ENCODE measurements at places on chromosomes 12 and 14.

DNA sequence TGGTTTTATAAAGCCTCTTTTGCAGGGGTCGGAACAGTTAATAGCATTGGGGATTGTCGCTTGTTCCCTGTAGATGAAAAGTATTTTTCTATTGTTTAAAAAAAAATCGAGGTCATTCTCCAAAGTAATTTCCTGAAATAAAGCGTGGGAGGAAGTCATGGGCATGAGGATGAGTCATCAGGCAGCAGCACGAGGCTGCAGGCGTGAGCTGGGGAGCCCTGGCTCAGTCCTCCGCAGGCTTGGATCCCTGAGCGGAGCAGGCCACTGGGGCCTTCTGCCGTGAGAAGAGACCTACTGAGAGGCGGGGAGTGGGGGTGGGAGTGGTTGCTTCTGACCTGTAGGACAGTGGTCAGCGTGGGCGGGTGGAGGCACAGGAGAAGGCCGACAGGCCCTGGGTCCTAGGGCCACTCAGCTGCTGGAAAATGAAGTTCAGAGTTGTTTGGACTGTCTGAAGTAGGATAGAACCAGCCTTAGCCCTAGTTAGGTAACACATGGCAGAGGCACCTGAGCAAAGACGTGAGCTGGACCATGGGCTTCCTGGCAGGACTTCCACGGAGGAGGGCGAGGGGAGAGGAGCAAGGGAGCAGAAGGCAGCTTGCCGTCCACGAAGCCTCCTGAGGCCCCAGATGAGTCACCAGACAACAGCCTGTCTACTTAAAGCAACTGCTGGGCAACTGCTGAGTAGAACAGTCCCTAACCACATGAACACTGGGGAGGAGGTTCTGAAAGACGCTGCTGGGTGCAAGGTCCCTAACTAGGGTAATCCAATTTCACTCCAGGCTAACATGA, 21.1 kb upstream of the LGALS3 start:
- DNase-seq: no peak

DNA sequence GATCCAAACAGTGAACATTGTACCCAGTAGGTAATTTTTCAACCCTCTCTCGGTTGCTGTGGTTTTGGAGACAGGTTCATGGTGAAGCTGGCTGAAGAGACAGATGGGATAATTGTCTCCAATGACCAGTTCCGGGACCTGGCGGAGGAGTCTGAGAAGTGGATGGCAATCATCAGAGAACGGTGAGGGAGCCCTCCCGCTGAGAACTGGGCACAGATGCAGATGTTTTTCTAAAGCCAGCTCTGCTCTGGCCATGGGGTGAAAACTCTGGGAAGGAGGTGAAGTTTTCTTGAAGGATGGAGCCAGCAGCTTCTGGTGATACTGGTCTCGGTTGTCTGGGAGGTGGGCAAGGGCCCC, 6.2 kb downstream of the KHNYN start:
- no peak for DNase-seq

DNA sequence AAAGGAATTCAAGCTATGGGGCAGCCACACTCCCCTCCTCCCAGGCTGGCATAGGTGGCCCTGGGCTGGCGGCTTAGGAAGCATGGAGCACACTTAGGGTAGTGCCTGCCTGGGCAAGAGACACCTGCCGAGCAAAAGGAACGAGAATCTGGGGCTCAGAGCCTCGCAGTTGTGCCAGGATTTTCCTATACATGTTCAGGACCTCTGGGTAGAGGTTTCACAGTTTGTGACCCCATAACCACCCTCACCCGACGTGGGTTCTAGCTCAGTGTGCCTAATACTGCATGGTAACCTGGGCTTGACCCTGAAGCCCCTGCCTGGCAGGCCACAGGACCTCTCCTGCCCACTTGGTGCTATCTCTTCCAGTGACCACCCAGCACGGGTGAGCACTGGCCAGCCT, 99.5 kb downstream of the FBXL14 start:
- DNase-seq: no peak

- DNase-seq: peak; percentile 23
Observed at GRCh38 chr12:56157201-56158028, 744 bp upstream of the MYL6 start.

DNA sequence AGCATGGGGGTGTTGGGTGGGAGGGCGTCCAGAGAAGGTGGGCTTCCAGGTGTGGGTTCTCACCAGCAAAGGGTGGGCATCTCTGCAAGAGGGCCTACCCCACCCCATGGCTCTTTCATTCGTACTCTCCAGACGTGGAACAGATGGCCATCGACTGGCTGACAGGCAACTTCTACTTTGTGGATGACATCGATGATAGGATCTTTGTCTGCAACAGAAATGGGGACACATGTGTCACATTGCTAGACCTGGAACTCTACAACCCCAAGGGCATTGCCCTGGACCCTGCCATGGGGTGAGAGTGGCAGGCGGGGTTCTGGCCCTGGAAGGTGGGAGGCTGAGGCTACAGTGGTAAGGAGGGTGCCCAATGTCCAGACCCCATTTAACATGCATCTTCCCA, 6.7 kb upstream of the LRP1-AS start:
- DNase-seq: no peak

GRCh38 chr12:80325167-80325959, 118.7 kb upstream of the PTPRQ start:
- DNase-seq: no peak

DNA sequence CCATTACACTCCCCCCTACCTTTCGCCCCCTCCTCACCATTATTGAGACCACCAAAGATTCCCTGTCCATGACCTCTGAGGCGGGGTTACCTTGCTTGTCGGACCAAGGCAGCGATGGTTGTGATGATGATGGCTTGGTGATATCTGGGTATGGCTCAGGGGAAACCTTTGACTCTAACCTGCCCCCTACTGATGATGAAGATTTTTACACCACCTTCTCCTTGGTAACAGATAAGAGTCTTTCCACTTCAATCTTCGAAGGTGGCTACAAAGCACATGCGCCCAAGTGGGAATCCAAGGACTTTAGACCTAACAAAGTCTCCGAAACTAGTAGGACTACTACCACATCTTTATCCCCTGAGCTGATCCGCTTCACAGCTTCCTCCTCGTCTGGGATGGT, 350.2 kb downstream of the DIO2 start:
- no peak for DNase-seq

- no peak for DNase-seq
Observed at GRCh38 chr14:55103971-55104954, 24.8 kb upstream of the LGALS3 start.

DNA sequence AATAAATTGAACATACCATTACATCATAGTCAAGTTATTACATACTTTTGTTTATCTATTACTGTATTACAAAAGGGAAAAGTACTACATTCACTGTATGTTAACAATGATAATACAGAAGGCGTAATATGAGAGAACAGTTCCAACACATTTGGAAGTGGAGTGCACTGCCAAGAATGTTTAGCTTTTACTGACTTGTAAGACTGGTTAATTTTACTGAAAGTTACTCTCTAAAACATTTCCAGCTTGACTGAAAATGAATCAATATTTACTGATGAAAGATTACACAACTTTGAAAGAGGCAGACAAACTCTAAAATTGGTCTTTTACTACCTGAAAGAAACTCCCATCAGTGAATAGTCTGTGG, 728.5 kb downstream of the FSCB start:
- DNase-seq: no peak

DNA sequence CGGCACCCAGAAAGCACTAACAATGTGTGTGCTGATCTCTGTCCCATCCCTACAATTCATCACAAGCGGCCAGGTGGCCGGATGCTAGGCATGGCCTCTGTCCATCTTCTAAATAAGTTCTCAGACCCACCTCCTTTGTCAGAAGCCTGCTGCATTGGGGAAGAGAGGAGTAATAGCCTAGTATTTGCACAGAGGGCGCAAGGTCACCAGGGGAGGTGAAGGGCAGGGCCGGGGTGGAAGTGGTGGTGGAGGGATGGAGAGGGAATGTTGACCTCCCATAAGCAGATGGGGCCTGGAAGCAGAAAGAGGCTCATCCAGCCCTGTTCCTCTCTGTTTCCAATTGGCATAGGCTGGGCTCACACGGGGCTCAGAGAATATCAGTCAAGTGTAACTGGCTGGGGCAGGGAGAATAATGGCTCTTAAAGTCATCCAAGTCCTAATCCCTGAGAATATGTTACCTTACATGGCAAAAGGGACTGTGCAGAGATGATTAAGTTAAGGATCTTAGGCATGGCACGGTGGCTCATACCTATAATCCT, 6.9 kb downstream of the RILPL1 start:
- no peak for DNase-seq

DNA sequence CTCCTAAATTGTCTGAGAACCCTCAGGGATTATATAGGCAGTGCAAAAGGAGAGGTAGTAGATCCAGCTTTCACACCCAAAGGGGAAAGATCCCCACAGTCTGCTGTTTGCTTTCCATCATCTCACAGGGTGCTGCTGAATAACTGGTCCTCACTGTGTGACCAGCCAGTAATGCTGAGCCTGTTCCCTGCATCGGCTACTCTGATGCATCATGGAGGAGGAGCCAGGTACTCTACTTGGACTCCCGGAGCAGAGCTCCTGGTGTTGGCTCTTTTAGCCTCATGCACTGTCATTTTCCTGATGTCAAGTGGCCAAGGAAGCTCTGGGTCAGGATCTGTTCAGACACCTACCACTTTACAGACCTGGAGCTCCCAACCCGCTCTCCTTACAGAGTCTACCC, 127.4 kb upstream of the ATF1 start:
- DNase-seq: no peak

DNA sequence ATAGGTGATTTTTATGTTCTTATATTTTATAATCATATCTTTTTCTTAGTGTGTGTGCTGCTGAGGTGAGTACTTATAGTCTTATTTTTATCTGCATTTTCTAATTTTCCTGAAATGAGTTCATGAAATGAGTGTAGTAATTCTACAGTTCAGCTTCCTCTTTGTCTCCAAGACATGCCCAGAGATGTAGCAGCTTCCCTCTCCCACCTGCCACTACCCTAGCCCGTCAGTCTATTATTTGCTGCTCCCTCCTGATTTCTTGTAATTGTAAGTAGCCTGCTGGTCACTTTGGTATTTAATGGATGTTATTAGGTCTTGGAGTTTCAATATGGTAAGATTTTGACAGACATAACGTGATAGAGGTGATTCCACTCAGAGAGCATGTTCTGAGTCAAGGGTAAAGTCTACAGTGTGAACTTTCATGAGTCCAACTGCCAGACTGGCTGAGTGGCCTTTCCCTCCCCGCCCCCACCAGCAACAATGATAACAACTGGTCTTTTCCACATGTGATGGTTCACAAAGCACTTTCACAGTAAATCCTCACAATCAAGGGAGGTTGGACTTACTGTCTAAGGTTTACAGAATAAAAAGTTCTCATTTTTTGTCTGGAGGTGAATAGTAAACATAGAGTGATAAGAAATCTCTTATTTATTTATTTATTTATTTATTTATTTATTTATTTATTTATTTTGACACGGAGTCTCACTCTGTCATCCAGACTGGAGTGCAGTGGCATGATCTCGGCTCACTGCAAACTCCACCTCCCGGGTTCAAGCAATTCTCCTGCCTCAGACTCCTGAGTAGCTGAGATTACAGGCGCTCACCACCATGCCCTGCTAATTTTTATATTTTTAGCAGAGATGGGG, 4.2 kb upstream of the RIPK3 start:
- DNase-seq: no peak

- no peak for DNase-seq
Observed at GRCh38 chr14:22070119-22070982, 396.7 kb upstream of the OR4E1 start.

DNA sequence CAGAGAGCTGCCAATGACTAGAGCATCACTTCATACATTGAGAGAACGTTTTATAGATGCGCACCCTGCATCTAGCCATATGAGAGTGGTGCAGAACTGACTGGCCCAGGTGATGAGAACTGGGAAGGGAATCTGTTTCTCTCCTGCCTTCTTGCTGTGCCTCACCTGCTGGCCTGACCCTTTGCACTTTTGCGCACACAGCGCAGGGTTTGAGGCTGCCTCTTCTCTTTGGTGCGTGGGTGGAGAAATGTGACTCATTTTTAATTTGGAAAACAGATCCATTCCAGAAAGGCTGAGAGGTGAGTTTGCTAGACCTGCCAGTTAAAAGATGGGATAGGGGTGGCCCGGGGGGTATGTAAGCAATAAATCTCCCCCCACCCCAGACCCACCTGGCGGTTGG, 453 bp upstream of the ESRRB start:
- no peak for DNase-seq

DNA sequence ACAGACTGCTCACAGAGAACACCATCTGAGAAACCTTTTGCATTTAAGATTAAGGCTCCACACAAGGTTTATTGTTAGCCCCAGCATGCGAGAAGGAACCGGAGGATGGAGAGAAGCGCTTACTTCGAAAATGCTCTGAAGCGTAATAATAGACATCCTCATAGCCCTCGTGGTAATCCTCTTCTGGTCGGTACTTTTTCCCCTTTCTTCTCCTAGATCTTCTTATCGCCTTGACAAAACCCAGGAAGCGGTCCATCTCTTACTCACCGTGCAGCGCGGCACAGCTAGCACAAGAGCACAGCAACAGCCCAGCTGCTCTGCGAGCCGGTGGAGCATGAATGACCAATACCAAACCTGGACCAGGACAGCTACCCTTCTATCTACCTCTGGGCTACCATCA, 125.1 kb upstream of the GRIP1 start:
- DNase-seq: no peak

- DNase-seq: no peak
Observed at GRCh38 chr14:93861836-93862235, 65.3 kb upstream of the FAM181A start.

DNA sequence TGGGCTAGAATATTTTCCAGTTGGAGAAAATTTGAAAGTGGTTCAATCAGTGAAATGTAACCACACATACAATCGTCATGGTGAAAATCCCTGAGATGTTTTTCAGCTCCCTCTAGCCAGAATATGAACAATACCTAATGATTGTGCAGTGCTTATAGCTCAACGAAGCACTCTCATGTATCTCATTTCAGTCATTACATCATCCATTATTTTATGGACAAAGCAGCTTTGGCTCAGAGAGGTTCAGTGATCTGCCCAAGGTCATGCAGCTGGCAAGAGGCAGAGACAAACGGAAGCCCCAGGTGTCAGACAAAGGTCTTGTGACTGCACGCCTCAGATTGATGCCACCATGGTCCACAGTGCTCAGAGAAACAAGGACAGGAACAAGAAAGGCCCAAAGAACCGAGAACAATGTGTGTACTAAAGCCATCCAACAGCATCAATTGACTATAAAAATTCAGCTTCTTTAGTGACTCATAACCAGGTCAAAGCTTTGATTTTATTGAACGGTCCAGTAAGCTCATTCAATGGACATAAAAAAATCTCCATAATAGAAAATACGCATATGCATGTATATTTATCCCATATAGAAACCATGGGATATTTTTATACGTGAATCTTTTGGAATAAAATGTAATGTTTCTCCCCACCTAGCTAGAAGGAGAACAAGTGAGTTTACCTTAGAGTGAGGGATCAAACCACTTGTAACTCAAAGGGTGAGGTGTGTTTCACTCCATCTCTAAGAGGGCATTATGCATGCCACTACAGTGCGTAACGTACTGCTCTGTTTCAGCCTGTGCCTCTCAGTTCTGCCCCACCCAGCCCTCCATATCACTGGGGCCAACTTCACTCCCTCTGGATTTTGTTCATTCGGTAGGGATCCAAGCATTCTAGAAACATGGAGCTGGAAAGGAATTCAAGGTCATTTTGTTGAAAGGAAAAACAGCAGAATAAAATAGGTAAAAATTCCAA, 141.8 kb downstream of the GRIN2B start:
- DNase-seq: no peak

GRCh38 chr12:54412786-54413185, 6.3 kb downstream of the ITGA5 start:
- DNase-seq: no peak

GRCh38 chr14:39731912-39732311, 299.7 kb upstream of the FBXO33 start:
- DNase-seq: no peak

GRCh38 chr14:38253676-38254075, 2.2 kb downstream of the CLEC14A start:
- no peak for DNase-seq
